ENCODE measurements at places on chromosomes 12 and 14. TPM values are rescaled to one million over a fixed set of nuclear protein-coding genes. Genes with fewer than 3 reads are reported as not detected.

TSPAN19 gene
- total RNA-seq = not detected

DNA sequence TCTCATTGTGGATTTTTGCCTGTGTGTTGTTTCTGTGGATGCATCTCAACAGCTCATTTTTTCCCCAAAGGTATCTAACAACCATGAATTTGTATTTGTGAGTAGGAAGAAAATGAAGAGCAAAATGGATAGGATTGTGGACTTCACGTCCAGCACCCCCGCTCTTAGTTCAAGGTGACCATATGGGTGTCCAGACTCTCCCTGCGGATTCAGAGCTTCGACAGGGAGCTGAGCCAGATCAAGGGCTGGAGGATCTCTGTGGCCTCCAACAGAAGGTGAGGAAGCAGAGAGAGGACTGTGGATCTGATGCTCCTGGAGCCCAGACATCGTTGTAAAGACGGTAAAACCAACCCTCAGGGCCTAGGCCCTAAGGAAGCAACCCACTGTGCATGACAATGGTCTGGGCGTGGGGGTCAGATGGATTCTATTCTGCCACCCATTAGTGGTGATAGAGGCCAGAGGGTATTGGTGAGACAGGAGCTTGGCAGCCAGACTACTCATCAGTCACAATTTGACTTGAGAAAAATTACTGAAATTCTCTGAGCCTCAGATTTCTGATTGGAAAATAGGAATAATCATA, 659.7 kb upstream of the TMEM132C start:
- DNase-seq = no peak

- DNase-seq = no peak
These were observed 26.5 kb downstream of the IL26 start for GRCh38 chr12:68199127-68199526.

DNA sequence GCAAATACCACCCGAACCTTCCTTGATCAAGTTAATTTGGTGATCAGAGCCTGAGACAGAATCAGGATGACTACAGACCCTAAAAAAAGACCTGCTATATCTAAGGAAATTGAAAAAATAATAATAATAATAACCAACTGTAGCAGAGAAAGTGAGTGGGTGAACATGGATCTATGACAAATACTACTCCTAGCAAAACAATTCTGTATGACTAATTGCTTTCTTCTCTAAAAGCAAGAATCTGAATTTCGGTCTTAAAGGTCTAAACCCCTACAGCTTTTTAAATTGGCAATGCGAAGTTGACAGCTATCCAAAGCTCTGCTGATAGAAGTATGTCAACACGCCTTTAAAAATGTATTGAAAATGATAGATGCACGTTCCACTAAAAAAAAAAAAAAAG, 102.2 kb downstream of the PRKAB1 start:
- no peak for DNase-seq

All from H4 (cell line).